ENCODE measurements at places on chromosomes 2 and 18.

GRCh38 chr2:204012072-204012653, 75.6 kb downstream of the ICOS start:
- DNase-seq = no peak

DNA sequence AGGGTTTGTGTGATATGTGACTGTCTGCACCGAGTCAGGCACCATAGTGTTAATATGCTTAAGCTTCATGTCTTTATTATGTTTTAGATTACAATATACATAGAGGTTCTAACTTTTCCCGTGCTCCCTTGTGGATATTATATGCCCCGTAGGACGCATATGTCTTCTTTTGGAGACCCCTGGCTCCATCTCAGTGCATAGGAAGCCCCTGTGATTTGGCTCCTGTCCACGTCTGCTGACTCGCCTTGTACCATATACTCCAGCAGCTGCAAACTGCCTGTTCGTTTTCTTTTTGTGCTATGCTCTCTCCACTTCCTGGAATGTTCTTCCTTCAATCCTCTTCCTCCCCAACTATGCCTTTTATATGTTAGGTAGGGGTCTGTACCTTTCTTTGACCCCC, 110.9 kb downstream of the PTRHD1 start:
- no peak for DNase-seq

DNA sequence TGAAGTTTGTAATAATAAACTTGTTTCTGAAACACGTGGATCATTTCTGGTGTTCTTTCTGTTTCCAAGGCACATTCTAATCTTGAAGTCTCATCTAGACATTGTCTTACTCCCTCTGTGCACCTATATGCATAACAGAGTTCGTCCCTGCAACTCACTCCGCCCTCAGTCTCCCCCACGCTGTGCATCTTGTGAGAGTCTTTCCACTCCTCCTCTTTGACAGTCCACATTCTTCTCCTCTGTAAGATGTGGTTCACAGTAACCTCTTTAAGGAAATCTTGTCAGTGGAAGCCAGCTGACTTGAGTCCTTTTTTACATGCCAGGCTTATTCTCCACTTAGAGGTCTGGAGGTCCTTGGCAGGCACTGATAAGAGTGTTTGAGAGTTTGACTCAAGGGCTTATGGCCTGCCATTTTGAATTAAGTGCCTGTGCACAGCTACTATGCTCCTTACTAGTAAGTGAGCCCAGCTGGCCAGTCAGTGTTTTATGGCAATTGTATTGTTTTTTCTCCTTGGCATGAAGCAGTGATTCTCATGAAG, 108.9 kb upstream of the IL1R2 start:
- DNase-seq = no peak

- DNase-seq = no peak
Observed at GRCh38 chr2:128369108-128369555, 50.5 kb upstream of the HS6ST1 start.

DNA sequence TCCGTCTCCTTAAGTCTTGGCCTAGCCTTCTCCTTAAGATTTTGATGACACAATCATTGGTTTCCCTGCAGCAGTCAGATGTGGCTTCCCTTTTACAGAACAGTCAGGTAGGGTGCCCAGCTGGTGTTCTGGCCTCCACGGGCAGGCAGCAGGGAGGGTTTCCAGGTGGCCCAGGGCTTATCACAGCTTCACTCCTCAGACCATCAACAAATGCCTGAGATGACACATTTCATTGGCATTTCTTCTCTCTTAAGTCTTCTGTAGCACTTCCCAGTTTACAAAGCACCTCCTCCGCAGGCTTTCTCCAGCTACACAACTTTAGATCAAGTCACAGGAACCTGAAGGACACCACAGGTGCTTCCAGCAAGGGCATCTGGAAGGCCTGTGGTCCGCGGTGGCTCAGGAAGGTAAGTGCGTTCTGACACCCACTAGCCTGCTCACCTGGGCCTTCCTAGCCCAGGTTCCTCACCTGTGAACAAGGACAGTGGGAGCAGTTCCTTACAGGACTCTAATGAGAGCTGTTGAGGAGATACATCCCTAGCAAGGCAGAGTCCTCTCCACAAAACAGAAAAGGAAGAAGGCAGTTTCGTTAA, 37.6 kb downstream of the PTPN18 start:
- no peak for DNase-seq

DNA sequence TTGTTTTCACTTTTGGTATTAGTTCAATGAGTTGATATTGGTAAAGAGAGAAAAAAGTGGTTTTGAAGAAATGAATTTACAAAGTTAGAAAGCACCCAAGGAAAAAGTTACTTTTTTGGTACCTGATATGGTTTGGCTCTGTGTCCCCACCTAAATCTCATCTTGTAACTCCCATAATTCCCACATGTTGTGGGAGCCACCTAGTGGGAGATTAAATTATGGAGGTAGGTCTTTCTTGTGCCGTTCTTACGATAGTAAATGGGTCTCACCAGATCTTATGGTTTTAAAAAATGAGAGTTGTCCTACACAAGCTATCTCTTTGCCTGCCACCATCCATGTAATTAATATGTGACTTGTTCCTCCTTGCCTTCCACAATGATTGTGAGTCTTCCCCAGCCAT, 965.6 kb upstream of the NRXN1 start:
- DNase-seq = peak; percentile 14

- no peak for DNase-seq
Observed at GRCh38 chr18:37779220-37779619, 213.6 kb upstream of the CELF4 start.

DNA sequence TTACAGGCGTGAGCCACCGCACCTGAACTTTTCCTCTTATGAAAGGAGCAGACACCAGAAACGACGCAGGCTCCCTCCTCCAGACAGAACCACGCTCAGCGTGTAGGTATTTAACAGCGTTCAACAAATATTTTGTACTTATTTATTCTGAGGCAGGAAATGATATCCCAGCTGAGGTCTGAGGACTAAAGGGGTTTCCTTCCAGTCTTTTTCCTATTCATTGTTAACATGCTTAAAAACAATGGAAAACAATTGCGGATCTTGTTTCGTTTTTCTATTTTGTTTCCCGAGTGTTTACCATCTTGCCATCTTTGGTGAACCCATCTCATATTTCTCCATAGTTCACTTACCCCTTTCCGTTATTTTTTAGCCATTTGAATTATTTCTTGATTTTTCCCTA, 43.7 kb upstream of the FOSL2 start:
- DNase-seq = no peak

- DNase-seq = no peak
Observed at GRCh38 chr2:147224070-147224469, 620.8 kb upstream of the ACVR2A start.

GRCh38 chr2:123917241-123917640, 107.8 kb upstream of the CNTNAP5 start:
- DNase-seq = no peak

DNA sequence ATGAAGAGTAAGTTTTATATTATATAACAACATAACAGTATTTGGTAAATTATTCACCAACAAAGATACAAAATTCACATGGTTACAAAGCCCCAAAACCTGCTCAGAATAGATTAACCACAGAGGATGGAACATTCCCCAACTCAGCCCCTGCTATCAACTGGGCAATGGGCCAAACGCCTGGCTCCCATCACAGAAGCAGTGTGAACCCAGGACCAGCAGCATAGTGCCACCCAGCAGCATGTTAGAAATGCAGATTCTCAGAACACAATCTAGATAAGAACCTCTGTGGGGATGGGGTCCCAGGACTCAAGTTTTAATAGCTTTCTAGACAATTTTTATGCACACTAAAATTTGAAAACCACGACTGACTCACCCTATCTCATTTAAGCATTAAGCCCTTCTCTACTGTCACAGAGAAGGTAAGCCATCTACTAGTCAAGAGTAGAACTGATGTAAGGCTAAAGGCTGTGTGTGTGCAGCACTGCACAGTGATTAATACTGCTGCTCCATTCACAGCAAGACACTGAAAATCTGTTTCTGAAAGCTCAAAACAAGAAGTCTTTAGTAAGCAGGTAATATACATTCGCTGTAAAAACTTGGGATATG, 15.2 kb downstream of the AFG3L2 start:
- peak; percentile 35 for DNase-seq

DNA sequence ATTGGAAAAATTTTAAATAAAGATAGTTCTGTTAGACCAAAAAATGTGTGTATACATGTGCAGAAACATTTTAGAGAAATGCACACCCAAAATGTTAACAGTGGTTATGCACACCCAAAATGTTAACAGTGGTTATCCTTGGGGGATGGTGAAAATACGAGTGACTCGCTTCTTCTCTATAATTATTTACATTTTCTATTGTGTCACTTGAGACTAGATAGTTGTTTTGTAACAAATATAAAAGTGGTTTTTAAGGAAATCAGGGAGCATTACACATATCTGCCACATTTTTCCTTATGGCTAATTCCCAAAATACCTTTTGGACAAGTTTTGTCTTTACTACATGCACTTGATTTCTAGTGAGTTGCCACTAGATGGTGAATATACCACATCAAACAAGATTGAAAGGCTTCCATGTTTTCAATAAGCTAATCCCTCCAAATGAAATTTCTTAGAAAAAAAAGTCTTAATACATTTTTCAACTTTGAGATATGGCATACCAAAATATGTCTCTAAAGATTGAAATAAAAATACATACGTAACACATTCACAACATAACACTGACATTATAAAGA, 9.0 kb upstream of the HIBCH start:
- DNase-seq = peak; percentile 20

- peak; percentile 24 for DNase-seq
Observed at GRCh38 chr2:112924821-112925220, 13.9 kb downstream of the IL37 start.

GRCh38 chr18:41484069-41484468, 471.0 kb upstream of the PIK3C3 start:
- no peak for DNase-seq

DNA sequence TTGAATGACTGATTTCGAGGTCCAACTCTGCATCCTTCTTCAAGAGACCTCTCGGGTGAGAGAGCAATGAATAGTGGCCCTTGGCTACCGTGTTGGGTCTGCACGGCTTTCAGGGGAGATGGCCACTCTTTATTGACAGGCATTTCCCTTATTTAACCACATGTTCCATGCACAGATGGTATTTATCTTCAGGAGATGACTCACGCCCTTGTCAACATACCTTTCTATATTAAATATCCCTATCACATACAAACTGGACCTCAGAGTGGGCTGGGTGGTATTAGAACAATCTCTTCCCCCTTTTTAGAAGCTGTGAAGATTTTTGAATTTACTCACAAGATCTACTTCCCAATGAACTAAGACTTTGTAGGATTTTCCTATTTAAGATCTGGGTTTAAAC, 109.6 kb upstream of the CDC42EP3 start:
- DNase-seq = no peak

GRCh38 chr18:38450876-38451275, 885.3 kb upstream of the CELF4 start:
- no peak for DNase-seq

DNA sequence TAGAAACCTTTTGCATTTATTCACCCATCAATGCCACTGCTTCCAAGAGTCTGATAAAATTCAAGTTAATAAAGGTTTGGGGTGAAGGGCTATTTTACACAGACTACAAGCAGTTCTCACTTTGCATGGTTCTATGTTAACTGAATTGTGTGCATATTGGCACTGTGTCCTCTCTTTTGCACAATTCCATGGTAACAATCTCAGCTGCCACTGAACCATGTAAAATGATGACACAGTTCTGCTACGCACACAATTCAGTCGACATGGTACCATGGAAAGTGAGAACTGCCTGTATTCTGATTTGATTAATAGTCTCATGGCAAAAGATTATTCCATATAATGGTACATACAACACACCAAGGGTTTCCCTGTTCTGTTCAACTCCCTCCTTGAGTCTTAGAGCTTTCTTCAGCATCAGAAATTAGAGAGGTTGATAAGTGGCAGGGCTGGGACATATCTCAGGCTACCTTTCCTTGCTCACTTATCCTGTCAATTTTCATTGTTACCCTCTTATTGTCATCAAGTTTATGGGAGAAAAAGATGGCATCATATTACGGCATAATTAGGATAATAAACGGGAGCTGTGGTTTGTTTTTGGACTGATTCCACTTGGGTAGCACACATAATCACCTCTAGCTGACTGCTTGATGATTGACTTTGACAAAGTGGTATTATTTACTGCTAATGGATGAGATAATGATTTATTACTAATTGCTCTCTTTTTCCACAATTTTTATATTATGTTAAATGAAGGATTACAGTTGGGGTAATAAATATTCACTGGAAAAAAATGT, 139.3 kb upstream of the CREB1 start:
- DNase-seq = no peak

DNA sequence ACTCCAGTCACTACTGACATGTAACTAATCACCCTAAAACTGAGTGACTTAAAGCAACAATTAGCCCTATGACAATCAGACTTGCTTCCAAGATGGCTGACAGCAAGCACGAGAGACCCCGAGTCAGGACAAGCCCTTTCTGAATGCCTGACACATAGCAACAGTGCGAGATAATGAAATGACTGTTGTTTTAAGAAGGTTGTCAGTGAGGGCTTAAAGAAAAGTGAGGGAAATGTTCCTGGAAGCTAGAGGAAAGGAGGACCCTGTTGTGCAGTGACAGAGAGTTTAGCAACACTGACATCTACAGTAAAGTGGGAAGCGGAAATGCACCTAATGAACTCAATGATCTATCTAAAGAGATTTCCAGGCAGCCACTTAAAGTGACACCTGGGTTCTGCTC, 163.1 kb downstream of the STK39 start:
- no peak for DNase-seq

- DNase-seq = no peak
Observed at GRCh38 chr2:220228310-220229006, 601.0 kb downstream of the SLC4A3 start.

DNA sequence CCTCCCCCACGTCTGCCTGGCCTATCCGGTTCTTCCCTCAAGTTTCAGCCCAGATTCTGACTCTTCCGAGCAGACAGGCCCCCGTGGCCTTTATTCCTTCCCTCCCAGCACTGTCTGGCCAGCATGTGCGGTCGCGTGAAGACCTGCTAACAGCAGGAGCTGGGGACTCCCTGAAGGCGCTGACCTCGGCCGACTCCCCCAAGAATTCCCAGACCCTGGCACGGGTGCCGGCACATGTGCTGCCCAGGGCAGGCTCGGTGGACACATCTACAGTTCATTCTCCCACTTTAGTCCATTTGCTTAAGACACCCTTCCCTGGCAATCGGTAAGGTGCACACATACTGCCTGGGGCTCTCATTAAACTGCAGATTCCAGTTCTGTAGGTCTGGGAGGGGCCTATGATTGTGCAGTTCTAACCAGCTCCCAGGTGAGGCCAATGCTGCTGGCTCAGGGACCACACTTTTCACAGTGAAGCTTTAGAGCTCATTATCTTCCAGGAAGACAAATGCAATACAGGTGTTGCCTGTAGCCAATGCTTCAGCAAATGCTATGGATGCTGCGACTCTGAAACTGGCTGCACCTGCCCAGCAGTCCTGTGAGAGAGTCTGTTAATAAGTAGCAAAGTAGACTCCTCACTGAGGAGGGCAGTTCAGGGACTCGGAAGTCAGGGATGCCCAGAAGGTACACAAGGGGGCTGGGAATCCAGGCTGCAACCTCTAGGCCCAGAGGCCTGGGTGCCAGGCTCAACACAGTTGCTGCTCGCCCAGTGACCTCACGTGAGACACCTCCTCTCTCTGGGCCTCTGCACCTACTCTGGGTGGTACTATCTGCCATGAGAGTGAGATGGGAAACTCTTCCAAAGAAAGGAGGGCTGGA, 45.4 kb upstream of the TAF1B start:
- DNase-seq = no peak

GRCh38 chr2:37984589-37984988, 59.5 kb downstream of the RMDN2 start:
- peak; percentile 26 for DNase-seq

All from Kasumi-1 (cell line).